ENCODE measurements at places on chromosomes 12 and 14. TPM values are rescaled to one million over a fixed set of nuclear protein-coding genes. Genes with fewer than 3 reads are reported as not detected.

SCN8A gene
- 4.3 TPM for total RNA-seq

GRCh38 chr14:35883677-35884293 lies 57.6 kb downstream of the BRMS1L start:
- no peak for DNase-seq
- peaks cover 9% of the 10 kb centered on the region for H3K4me1 ChIP-seq
- H3K27ac ChIP-seq = no peak overlapping the region
- no peaks in the 10 kb centered on the region for H3K36me3 ChIP-seq
- H3K27me3 ChIP-seq = no peaks in the 10 kb centered on the region

- H3K36me3 ChIP-seq = no peaks in the 10 kb centered on the region
- H3K27ac ChIP-seq = no peak overlapping the region
- DNase-seq = no peak
- H3K4me1 ChIP-seq = no peaks in the 10 kb centered on the region
- no peaks in the 10 kb centered on the region for H3K27me3 ChIP-seq
These were observed 15.8 kb upstream of the ORAI1 start for GRCh38 chr12:121610239-121611149.

- DNase-seq = no peak
- no peaks in the 10 kb centered on the region for H3K36me3 ChIP-seq
- no peak overlapping the region for H3K4me3 ChIP-seq
- no peak overlapping the region for H3K27ac ChIP-seq
- H3K27me3 ChIP-seq = peaks cover 3% of the 10 kb centered on the region
These were observed 23.7 kb upstream of the HDAC7 start for GRCh38 chr12:47843226-47843980.

- no peaks in the 10 kb centered on the region for H3K36me3 ChIP-seq
- H3K4me1 ChIP-seq = no peaks in the 10 kb centered on the region
- H3K27me3 ChIP-seq = no peaks in the 10 kb centered on the region
- H3K27ac ChIP-seq = no peak overlapping the region
These were observed 255.3 kb downstream of the ANO2 start for GRCh38 chr12:5689773-5690172.

DNA sequence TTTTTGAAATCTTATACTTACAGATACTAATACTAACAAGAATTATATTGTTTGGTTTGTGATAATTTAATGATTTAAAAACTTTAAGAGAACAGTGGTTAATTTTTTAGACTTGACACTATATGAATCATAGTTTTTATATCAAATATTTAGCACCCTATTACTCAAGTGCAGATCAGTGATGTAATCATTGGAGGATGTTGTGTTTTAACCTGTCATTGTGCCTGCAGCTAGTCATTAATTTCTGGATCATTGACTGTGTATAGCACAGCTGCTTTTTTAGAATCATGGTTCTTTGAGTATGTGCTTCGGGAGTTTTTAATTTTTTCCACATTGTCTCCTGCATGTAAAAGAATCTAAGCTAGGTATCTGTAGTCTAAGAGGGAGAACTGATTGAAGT lies 17.3 kb downstream of the ARID4A start:
- H3K27ac ChIP-seq = no peak overlapping the region
- no peaks in the 10 kb centered on the region for H3K4me1 ChIP-seq
- H3K27me3 ChIP-seq = no peaks in the 10 kb centered on the region
- no peak overlapping the region for H3K4me3 ChIP-seq
- H3K36me3 ChIP-seq = peaks cover under 1% of the 10 kb centered on the region

PTPN21 gene
- 16.1 TPM for total RNA-seq

DNA sequence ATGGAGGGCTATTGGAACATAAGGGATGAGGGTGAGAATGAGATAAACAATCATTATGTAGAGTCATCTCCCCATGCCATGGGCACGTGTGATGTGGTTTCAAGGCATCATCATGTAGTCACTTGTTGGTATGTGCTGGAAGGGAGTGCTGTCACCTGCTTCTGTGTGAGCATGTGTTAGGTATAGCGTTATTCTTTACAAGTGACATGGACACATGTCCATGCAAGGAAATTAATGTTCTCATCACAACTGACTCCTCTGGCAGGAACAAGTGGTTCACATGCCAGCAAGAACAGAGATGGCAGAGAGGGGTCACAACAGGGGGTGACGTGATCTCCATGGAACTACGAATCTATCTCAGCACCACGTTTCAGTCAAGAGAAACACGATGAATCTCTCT lies 815.8 kb downstream of the BCL11B start:
- no peak for DNase-seq
- H3K36me3 ChIP-seq = no peaks in the 10 kb centered on the region
- H3K27ac ChIP-seq = no peak overlapping the region
- H3K4me3 ChIP-seq = no peak overlapping the region
- no peaks in the 10 kb centered on the region for H3K4me1 ChIP-seq

CLECL1 gene
- not detected for total RNA-seq

DNA sequence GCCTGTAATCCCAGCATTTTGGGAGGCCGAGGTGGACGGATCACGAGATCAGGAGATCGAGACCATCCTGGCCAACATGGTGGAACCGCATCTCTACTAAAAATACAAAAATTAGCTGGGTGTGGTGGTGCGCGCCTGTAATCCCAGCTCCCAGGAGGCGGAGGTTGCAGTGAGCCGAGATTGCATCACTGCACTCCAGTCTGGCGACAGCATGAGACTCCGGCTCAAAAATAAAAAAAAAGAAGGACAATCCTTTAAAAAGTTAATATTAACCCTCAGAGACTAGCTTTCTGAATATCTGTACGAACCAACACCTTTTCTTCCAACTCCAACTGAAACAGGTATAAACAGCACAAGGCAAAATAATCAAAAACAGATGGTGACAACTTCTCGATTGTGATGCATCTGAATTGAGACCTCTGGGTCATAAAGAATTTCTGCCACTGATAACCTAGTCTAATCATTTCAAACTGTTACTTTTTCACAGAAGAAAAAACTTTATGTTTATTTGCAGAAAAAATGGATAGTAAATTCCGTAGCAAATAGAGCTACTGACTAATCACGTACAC lies 27.8 kb downstream of the CLIP1 start:
- no peaks in the 10 kb centered on the region for H3K27me3 ChIP-seq
- H3K4me3 ChIP-seq = no peak overlapping the region
- H3K27ac ChIP-seq = peak overlapping the region; percentile 46
- H3K4me1 ChIP-seq = peaks cover 19% of the 10 kb centered on the region
- no peak for DNase-seq
- peaks cover 11% of the 10 kb centered on the region for H3K36me3 ChIP-seq
